Neural crest cell (in vitro differentiated cells): ENCODE measurements at places on chromosomes 12 and 14. TPM values are rescaled to one million over a fixed set of nuclear protein-coding genes. Genes with fewer than 3 reads are reported as not detected.

FOXA1 gene
- not detected in 2 replicates for total RNA-seq

CRIP1 gene
- total RNA-seq = 3.2 and 4.8 TPM in 2 replicates

LBHD2 gene
- not detected in 2 replicates for total RNA-seq

DNA sequence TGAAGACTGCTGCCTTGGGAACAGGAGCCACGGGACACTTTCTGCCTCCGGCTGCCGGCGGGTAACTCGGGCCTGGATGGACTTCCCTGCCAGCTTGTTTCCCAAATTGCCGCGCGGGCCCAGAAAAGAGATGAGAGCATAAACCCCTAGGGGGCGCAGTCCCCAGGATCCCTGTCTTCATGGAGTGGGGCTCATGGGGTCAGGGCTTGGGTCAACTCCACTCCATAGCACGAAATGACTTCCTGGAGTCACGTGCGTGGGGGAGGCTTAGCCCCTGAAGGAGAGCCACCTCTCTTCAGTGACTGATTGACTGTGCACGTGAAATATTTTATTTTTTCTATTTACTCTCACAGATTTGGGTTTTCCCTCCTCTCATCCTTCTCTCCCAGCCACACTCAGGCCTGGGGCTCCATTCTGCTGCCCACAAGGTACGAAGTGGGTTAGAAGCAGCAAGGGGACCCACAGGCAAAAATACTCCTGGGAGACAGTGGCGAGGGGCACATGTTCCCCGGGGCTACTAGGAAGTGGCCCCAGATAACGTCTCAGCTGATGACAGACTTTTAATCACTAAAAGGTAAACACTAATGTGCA, 10.0 kb downstream of the PGF start:
- no peaks in the 10 kb centered on the region for H3K27me3 ChIP-seq
- no peak overlapping the region for H3K27ac ChIP-seq
- no peaks in the 10 kb centered on the region for H3K36me3 ChIP-seq
- H3K4me1 ChIP-seq = peaks cover 14% of the 10 kb centered on the region
- no peak overlapping the region for H3K4me3 ChIP-seq

GRCh38 chr14:24079491-24080141, 8.3 kb downstream of the CPNE6 start:
- peak overlapping the region; percentile 79 for H3K4me3 ChIP-seq
- peak; percentile 38 for DNase-seq
- H3K4me1 ChIP-seq = peaks cover 35% of the 10 kb centered on the region
- H3K36me3 ChIP-seq = no peaks in the 10 kb centered on the region
- H3K27ac ChIP-seq = peak overlapping the region; percentile 75
- H3K27me3 ChIP-seq = peaks cover 59% of the 10 kb centered on the region

GRCh38 chr12:29229158-29229505, 80.1 kb downstream of the FAR2 start:
- H3K4me1 ChIP-seq = no peaks in the 10 kb centered on the region
- H3K36me3 ChIP-seq = no peaks in the 10 kb centered on the region
- DNase-seq = no peak
- no peak overlapping the region for H3K27ac ChIP-seq
- no peaks in the 10 kb centered on the region for H3K27me3 ChIP-seq
- H3K4me3 ChIP-seq = no peak overlapping the region
